ENCODE measurements at places on chromosomes 4 and X.

DNA sequence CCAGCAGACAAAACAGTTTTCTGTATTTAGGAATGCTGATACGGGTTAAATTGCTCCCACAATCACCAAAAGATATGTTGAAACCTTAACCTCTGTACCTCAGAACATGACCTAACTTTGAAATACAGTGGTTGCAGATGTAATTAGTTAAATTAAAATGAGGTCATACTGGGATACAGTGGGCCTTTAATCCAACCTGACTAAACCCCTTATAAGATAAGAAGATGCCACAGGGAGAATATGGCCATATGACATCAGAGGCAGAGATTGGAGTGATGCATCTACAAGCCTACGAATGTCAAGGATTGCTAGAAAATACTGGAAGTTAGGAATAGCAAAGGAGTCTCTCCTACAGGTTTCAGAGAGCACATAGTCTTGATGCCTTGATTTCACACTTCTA is 32.1 kb upstream of the PARM1 start:
- no peak for DNase-seq

- no peak for DNase-seq
Measured at GRCh38 chr4:52172166-52172565, 121.1 kb downstream of the SPATA18 start.

GRCh38 chr4:84874619-84875018 is 91.9 kb downstream of the WDFY3 start:
- DNase-seq: no peak

- peak; percentile 35 for DNase-seq
Measured at GRCh38 chr4:155667222-155667567, 547 bp downstream of the GUCY1A1 start.

DNA sequence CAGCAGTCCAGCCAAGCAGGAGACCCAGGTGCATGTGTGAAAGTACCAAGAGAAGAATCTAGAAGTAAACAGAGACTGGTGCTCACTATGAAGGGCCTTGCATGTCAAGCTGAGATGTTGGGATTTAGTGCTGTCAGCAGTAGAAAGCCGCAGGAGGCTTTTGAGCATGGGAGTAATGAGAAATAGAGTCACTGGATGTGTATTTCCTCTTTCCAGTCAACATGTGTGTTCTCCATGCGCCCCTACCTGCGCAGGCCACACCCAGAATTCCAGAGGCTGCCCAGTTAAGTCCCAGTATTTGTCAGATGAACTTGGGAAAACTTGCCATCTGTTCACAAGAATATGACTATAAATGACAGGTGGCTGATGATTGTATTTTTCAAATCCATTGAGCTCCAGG is 4.5 kb upstream of the MAMLD1 start:
- no peak for DNase-seq

Measured in substantia nigra (tissue), 51 donors.